ENCODE measurements at places on chromosomes 11 and 22. TPM values are rescaled to one million over a fixed set of nuclear protein-coding genes. Genes with fewer than 3 reads are reported as not detected.

- no peaks in the 10 kb centered on the region for H3K36me3 ChIP-seq
- H3K27ac ChIP-seq, result no peak overlapping the region
- no peak overlapping the region for H3K4me3 ChIP-seq
Observed at GRCh38 chr11:59368238-59369022, 9.7 kb downstream of the OR5AN1 start.

GRCh38 chr11:86923999-86924766 lies 31.0 kb downstream of the FZD4 start:
- no peak overlapping the region for H3K27ac ChIP-seq
- H3K27me3 ChIP-seq, result peaks cover 20% of the 10 kb centered on the region
- H3K36me3 ChIP-seq, result no peaks in the 10 kb centered on the region
- no peak overlapping the region for H3K4me3 ChIP-seq
- H3K4me1 ChIP-seq, result no peaks in the 10 kb centered on the region

- no peak overlapping the region for H3K4me3 ChIP-seq
- H3K36me3 ChIP-seq, result peaks cover 2% of the 10 kb centered on the region
- H3K27ac ChIP-seq, result peak overlapping the region; percentile 11
Observed at GRCh38 chr11:48091426-48092102, 111.2 kb downstream of the PTPRJ start.

The DDTL gene
- total RNA-seq, result 3.5 TPM

DNA sequence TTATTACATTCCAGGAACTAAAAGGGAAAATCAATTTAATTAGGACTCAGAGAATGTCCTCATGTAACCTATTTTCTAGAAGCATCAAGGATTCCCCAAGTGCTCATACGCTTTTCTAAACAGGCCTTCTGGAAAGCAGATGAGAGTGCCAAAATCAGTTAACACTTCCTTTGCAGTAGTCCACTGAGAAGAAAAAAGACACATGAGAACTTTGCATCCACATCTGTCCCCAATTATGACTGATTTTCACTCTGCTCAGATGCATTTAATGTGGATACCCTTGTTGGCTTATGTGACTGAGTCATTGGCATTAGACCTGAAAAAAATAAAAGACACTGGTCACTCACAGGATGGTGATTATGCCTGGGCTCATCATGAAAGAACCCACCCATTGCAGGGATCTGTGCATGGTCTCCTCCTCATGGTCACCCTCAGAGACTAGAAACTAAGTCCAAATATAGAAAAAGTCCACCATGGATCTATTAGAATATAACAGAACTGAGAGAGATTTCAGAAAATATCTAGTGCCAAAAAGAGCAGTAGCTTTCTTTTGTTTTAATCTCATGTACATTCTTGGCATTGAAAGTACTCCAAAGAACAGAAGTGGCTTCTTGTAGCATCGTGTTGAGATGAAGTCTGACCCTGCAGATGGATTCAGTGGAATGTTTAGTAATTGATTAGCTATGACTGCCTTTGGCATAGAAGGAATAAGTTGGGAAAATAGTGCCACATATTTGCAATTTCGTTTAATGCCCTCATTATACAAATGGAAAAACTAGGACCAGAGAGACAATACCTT lies 48.8 kb upstream of the FIBIN start:
- no peak overlapping the region for H3K4me3 ChIP-seq
- no peak overlapping the region for H3K27ac ChIP-seq
- no peaks in the 10 kb centered on the region for H3K27me3 ChIP-seq
- no peaks in the 10 kb centered on the region for H3K4me1 ChIP-seq
- DNase-seq, result no peak
- H3K36me3 ChIP-seq, result no peaks in the 10 kb centered on the region

- H3K36me3 ChIP-seq, result peaks cover 7% of the 10 kb centered on the region
- H3K27me3 ChIP-seq, result peaks cover 27% of the 10 kb centered on the region
- DNase-seq, result no peak
- H3K27ac ChIP-seq, result peak overlapping the region; percentile 21
Observed at GRCh38 chr11:130156108-130157022, 3.2 kb upstream of the ST14 start.
